ENCODE measurements at places on chromosomes 1 and 21. TPM values are rescaled to one million over a fixed set of nuclear protein-coding genes. Genes with fewer than 3 reads are reported as not detected.

MR1 gene
- polyA plus RNA-seq, result 5.4 TPM

SERPINC1 gene
- polyA plus RNA-seq, result 0.32 TPM

IL23R gene
- not detected for polyA plus RNA-seq

CD1E gene
- 0.21 TPM for polyA plus RNA-seq

TNFAIP8L2 gene
- polyA plus RNA-seq, result 1.2 TPM

TMEM52 gene
- 1.7 TPM for polyA plus RNA-seq

OR2AK2 gene
- not detected for polyA plus RNA-seq

PBXIP1 gene
- 64.9 TPM for polyA plus RNA-seq

RCSD1 gene
- 14.0 TPM for polyA plus RNA-seq

XPR1 gene
- polyA plus RNA-seq, result 41.8 TPM

AUNIP gene
- 4.4 TPM for polyA plus RNA-seq

LCE2A gene
- not detected for polyA plus RNA-seq

S100A3 gene
- polyA plus RNA-seq, result 0.41 TPM

ELF3 gene
- polyA plus RNA-seq, result 37.3 TPM

BEST4 gene
- 1.3 TPM for polyA plus RNA-seq

HOOK1 gene
- polyA plus RNA-seq, result 59.7 TPM

FCRL4 gene
- polyA plus RNA-seq, result not detected

ADAMTS1 gene
- 117 TPM for polyA plus RNA-seq

S100A8 gene
- 15.2 TPM for polyA plus RNA-seq

SLC25A24 gene
- 55.3 TPM for polyA plus RNA-seq

HPDL gene
- polyA plus RNA-seq, result 2.9 TPM

NT5C1A gene
- 0.37 TPM for polyA plus RNA-seq

HPCA gene
- 0.63 TPM for polyA plus RNA-seq
